ENCODE measurements at places on chromosomes 11 and 22.

GRCh38 chr22:36439481-36440271 lies 41.8 kb downstream of the TXN2 start:
- DNase-seq = no peak

DNA sequence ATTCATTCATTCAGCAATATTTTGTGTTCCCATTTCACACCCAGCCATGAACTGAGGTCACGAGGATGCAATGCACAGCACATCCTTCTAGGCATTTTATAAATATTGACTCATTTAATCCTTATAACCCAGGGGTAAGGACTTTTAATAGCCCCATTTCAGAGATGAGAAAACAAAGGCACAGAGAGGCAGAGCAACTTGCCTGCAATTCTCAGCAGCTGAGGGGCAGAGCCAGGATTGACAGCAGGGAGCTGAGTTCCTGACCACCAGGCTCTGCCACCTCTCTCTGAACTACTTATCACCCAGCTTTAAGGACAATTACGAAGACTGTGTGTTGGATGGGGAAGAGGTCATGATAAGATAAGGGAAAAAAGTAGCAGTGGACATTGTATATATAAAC lies 12.8 kb upstream of the FGF3 start:
- DNase-seq = no peak

- DNase-seq = no peak
Observed at GRCh38 chr11:134196756-134197155, 27.0 kb downstream of the NCAPD3 start.

GRCh38 chr11:121898903-121899302 lies 217.1 kb downstream of the BLID start:
- DNase-seq = no peak

- no peak for DNase-seq
Observed at GRCh38 chr11:117117681-117118080, 19.5 kb upstream of the SIK3 start.

DNA sequence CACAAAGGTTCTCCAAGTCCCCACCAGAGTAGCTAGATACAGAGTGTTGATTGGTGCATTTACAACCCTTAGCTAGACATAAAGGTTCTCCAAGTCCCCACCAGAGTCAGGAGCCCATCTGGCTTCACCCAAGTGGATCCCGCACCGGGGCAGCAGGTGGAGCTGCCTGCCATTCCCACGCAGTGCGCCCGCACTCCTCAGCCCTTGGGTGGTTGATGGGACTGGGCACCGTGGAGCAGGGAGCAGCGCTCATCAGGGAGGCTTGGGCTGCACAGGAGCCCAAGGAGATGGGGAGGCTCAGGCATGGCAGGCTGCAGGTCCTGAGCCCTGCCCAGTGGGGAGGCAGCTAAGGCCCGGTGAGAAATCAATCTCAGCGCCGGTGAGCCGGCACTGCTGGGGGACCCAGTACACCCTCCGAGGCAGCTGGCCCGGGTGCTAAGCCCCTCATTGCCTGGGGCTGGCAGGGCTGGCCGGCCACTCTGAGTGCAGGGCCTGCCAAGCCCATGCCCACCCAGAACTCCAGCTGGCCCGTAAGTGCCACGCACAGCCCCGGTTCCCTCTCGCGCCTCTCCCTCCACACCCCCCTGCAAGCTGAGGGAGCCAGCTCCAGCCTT lies 404.1 kb downstream of the METTL15 start:
- DNase-seq = no peak

- no peak for DNase-seq
Observed at GRCh38 chr11:21007297-21007696, 337.9 kb downstream of the NELL1 start.

DNA sequence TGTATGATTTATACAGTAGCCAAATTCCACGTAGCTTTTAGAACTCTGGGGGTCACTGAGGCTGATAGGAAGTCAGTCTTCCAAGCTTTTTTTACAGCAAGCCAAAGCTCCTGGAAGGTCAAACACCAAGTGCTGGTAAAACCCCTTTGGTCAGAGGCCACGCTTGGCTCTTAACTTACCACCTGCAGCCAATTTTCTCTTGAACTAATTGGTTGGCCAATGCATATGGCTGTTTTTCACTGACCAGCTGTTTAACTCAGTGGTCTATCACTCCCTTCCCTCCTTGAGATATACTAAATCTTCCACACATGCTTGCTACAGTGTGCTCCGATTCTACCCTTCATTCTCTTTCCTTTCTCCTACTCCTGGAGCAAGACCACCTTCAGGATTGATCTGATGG lies 116.0 kb downstream of the FAR1 start:
- no peak for DNase-seq

- DNase-seq = no peak
Observed at GRCh38 chr11:92854952-92855351, 114.5 kb upstream of the MTNR1B start.

DNA sequence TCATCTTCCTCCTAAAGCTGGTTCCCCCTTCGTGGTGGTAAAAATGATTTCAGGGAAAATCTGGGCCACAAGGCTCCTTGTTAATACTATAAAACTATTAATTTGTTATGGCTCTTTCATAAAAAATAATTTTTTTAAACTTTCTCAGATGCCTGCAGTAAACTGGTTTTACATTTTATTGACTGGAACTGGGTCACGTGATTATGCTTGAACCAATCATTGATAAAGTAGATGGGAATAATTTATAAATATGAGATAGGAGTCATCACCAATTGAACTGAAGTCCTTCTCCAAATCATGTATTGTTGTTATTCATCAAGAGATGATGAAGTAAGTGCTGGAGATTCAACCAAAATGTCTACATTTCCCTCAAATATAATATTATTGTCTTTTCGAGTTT lies 138.4 kb downstream of the SLC17A6 start:
- DNase-seq = no peak

- no peak for DNase-seq
Observed at GRCh38 chr11:113315811-113316210, 1.4 kb downstream of the TTC12 start.

DNA sequence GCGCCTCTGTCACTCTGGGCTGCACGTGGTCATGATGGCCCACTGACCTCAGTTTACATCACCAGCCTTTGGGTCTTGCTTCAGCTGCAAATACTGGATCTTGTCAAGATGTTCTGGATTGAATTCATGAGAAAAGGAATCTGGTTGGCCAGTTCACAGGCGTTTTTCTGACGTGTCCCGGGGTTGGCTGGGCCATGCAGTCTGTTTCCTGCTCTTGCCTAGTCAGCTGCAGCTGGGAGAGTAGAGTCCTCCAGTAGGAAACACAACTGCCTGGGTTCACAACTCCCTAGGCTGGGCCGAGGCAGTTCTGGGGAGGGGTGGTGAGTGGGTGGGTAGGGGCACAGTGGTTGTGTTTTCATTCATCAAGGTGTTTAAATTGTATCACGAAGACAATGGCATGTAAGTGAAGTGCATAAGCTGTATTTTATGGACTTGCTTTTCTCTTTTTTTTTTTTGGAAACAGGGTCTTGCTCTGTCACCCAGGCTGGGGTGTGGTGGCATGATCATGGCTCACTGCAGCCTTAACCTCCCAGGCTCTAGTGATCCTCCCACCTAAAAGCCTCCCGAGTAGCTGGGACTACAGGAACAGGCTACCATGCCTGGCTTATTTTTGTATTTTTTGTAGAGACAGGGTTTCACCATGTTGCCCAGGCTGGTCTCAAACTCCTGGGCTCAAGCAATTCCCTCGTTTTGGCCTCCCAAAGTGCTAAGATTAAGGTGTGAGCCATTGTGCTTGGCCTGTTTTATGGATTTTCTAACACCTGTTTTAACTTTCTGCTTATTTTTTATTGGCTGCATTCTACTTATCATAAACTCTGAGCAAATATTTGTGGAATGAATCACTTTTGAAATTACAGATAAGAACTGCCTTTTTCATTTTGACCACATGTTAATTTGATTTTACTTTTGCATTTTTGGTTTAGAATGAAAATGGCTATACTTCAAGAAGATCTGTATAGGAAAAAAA lies 54.0 kb upstream of the PITPNB start:
- no peak for DNase-seq

DNA sequence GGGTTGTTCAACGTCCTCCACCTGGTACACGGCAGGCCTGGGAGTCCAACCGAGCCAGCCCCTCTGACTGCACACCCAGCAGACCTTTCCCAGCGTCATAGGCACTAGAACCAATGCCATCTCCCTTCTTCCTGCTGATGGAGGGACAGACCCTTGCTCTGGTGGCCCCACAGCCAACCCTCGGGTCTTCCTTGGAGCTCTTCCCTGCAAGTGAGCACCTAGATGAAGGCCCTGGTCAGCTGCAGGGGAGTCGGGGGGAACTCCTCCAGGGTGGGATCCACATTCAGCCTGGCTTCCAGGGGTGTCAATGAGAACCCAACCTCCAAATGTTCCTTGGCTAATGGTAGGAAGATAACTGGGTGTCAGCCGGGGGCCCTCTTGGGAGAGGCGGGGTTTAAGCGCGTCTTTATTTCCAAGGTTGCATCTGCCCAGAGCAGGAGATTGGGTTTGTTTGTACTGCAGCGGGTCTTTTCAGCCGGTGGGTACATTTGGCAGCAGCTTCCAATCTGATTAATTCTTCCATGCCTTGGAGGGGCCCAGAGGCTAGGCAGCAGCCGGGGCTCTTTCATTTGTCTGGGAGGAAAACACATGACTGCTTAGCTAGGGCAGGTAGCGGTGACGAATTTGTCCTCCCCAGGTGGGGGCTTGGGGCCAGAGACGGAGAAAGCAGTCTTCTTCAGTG lies 56.0 kb upstream of the SHISAL1 start:
- no peak for DNase-seq

- DNase-seq = no peak
Observed at GRCh38 chr11:76698321-76699043, 27.9 kb upstream of the LRRC32 start.

- no peak for DNase-seq
Observed at GRCh38 chr11:103924166-103925013, 112.0 kb upstream of the DDI1 start.

DNA sequence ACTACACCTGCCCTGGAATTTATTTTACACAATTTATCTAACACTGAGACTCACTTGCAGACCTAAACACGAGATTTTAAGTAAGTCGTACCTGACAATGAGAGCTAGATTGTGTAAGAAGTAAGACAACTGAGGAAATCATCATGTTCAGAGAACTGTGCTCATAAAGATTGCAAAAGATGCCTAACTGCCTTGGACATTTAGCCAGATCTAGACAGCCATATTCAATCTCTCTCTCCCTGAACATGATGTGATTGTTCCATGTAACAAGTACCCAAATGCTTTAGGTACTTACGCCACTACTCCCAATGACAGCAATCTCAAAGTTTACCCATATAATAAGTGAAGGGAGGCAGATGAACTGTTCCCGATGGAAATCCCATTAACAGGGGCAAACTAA lies 209.8 kb upstream of the PITPNB start:
- DNase-seq = no peak

DNA sequence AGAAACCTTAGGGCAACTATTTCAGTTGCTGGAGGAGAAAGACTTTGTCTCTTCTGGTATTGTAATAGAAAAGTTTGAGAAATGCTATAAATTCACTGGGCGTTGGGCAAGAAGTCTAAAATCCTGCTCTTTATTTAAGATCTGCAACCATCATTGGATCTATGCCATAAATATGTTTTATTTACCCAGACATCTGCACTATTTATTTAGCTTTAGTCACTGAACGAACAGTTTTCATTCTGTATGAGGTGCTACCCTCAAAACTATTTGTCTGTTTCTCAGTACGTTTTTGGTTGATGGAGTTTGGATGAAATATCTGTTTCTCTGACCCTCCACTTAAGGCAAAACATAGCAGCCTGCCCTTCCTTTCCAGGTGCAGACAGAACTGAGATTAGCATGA lies 171.5 kb downstream of the SNX19 start:
- no peak for DNase-seq

GRCh38 chr22:50304528-50305392 lies 2.7 kb downstream of the PLXNB2 start:
- DNase-seq = no peak

GRCh38 chr11:45860348-45860747 lies 13.1 kb downstream of the CRY2 start:
- no peak for DNase-seq

- DNase-seq = no peak
Observed at GRCh38 chr11:125165843-125166763, 1.6 kb downstream of the PKNOX2 start.

GRCh38 chr11:107953446-107953845 lies 25.2 kb downstream of the RAB39A start:
- DNase-seq = no peak

DNA sequence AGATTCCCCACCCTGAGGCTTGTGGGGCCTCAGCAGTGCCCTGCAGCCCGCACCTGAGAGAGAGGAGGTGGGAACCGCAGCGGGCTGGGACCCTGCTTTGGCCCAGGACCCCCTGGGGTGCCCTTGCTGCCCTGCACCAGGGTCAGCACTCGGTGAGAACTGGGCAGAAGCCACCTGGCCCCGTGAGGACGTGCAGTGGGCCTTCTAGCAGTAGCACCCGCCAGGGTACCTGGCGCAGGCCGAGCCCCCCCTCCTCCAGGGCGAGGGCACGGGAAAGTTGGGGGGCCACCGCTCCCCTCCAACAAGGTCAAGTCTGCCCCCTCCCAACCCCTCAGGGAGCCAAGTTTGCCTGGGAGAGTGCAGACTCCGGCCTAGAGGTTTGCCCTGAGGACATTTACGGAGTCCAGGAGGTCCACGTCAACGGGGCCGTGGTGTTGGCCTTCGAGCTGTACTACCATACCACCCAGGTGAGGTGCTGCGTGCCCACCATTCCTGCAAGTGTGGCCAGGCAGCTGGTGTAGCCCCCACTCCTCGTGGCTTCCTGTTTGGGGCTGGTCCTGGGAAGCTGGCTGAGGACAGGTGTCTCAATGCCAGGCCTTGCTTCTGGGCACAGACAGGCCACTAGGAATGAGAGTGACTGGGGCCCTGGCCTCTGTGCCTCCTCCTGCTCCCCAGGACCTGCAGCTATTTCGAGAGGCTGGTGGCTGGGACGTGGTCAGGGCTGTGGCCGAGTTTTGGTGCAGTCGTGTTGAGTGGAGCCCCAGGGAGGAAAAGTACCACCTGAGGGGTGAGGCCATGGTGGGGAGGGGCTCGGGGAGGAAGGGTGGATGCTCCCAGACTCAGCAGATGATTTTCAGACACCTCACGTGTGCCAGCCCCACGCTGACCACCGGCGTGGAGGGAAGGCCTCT lies 3.5 kb downstream of the PGGHG start:
- no peak for DNase-seq

GRCh38 chr11:17012712-17013547 lies 1.3 kb downstream of the PLEKHA7 start:
- no peak for DNase-seq

- no peak for DNase-seq
Observed at GRCh38 chr11:83009999-83010398, 61.7 kb downstream of the RAB30 start.

GRCh38 chr22:45164270-45165088 lies 754 bp downstream of the NUP50 start:
- DNase-seq = no peak

GRCh38 chr11:108197351-108197750 lies 25.1 kb downstream of the NPAT start:
- no peak for DNase-seq

- no peak for DNase-seq
Observed at GRCh38 chr11:86274999-86275398, 27.0 kb upstream of the HIKESHI start.

Measured in stimulated activated CD8-positive, alpha-beta memory T cell treated with anti-CD3 and anti-CD28 coated beads, Interleukin-12 subunit alpha, Interleukin-12 subunit beta, amount 100 ng/mL, for 1 hour (primary cell).